ENCODE measurements at places on chromosomes 3 and 15.

- no peak for DNase-seq
Observed at GRCh38 chr3:135191708-135192107, 396.6 kb downstream of the EPHB1 start.

GRCh38 chr3:33915796-33916546 lies 117.5 kb downstream of the PDCD6IP start:
- DNase-seq = no peak

DNA sequence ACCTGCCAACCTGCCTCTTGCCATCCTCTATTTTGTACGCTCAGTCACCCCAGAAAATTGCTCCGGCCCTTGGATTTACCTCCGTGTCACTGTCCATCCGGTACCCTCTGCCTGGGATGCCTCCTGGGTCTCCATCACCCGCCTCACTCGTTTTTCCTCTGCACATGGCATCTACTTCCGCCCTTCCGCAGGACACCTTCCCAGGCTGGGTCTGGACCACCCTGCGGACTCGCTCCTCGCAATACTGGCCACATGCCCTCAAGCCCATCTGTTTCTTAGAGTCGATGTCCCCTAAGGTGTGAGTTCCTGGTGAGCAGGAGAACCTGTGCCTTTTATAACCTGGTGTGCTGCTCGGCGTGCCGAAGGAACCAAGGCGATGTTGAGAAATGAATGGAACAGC lies 58.5 kb downstream of the APBA2 start:
- no peak for DNase-seq

DNA sequence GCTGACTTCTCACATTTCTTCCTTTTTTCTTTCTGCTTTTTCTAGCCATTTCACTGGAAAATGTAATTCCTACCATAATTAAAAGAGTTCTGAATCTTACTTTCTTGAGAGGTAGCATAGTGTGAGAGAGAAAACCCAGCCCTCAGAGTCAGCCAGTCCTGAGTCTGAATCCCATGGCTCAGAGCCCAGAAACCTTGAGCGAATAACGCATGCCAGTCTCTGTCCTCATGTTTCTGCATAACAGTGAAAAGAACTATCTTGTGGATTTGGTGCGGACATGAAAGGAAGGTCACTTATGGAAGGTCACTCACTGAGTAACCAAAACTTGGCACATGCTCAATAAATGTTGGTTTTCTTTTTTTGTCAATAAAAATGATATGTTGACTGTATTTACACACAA lies 29.3 kb upstream of the SLCO3A1 start:
- no peak for DNase-seq

- DNase-seq = no peak
Observed at GRCh38 chr3:16330351-16330750, 65.3 kb downstream of the OXNAD1 start.

GRCh38 chr3:7428206-7428718 lies 567.3 kb downstream of the GRM7 start:
- no peak for DNase-seq

DNA sequence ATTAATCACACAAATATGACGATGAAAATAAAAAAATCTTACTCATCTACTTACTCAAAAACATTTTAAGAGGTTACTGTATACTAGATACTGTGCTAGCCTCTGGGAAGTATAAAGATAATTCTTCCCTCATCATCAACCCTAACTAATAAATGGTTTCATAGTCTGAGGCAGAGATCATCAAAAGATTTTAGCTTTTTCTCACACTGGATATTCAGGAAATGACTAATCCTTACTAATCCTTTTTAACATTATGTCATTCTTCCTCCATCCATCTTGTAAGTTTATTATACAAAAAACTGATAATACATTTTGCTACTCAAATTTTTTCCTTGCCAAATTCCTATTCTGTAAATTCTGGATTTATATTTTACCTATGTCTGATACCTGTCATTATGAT lies 29.7 kb downstream of the ACAD11 start:
- DNase-seq = no peak

GRCh38 chr15:97547381-97547780 lies 413.1 kb upstream of the ARRDC4 start:
- DNase-seq = no peak

DNA sequence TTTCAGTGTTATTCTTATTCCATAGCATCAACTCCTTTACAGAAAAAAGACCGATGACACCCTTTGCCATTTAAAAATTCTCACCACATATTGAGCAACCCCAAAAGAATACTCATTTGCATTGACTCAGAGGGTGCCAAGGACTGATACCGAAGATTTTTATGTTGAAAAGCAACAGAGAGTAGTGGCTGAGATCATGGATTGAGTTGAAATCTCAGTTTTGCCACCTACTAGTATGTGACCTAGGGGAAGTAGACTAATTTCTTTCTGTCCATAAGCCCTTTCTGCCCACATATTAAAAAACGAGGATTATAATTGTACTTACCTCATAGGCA lies 313.9 kb upstream of the SATB1 start:
- peak; percentile 45 for DNase-seq

DNA sequence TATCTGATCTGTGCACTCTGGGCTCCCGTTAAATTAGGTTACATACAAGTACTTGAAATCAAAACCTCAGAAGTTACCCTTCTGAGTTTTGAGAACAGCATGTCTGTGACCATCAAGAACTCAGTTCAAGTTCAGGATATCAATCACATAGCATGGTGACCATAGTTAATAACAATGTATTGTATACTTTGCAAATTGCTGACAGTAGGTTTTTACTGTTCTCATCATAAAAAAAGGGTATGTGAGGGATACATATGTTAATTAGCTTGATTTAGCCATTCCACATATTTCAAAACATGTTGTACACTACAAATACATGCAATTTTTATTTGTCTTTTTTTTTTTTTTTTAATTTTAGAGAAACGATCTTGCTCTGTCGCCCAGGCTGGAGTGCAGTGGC lies 25.5 kb downstream of the TMEM40 start:
- DNase-seq = no peak
